Activated T-helper 9 cell treated with anti-CD3 and anti-CD28 coated beads, Interleukin-2, amount 50 U/mL, for 16 hours (primary cell): ENCODE measurements at places on chromosomes 2 and 18.

GRCh38 chr2:11398750-11399437, 54.5 kb upstream of the ROCK2 start:
- no peak for DNase-seq

GRCh38 chr2:231041061-231041689, 3.9 kb downstream of the C2orf72 start:
- no peak for DNase-seq

GRCh38 chr2:236167297-236168109, 683 bp downstream of the GBX2 start:
- DNase-seq = no peak

DNA sequence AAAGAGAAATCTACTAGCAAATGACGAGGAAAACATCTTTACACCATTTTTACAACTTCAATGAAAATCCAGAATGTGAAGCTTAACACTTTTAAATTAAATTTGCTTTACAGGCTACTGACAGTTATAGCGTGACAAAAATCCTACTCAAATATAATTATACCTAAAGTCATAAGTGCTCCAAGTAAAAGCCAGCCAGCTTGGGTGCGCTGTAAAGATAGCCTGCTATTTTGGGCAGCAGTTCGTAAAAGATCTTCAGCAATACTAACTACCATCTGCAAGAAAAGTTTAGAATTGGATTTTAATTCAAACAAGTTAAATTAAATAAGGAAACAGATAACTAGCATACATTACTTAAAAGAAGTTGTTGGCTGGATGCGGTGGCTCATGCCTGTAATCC, 22.4 kb downstream of the HEATR5B start:
- DNase-seq = no peak

- no peak for DNase-seq
Measured at GRCh38 chr2:131127981-131128380, 22.8 kb downstream of the PLEKHB2 start.

DNA sequence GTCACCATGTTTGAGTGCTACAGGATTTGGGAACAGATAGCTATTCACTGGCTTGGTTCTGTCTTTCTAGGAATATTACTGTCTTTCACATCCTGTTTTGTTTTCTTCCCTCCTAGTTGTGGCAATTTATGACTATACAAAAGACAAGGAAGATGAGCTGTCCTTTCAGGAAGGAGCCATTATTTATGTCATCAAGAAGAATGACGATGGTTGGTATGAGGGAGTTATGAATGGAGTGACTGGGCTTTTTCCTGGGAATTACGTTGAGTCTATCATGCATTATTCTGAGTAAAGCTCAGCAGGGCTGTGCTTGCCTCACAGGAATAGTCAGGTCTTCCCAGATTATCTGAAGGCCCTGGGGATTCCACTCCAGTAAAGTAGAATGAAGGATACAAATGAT, 98.9 kb downstream of the ABI2 start:
- DNase-seq = no peak

- DNase-seq = no peak
Measured at GRCh38 chr18:43278355-43278754, 1.1 kb upstream of the SYT4 start.

- DNase-seq = no peak
Measured at GRCh38 chr2:207465894-207466293, 63.9 kb upstream of the CREB1 start.

DNA sequence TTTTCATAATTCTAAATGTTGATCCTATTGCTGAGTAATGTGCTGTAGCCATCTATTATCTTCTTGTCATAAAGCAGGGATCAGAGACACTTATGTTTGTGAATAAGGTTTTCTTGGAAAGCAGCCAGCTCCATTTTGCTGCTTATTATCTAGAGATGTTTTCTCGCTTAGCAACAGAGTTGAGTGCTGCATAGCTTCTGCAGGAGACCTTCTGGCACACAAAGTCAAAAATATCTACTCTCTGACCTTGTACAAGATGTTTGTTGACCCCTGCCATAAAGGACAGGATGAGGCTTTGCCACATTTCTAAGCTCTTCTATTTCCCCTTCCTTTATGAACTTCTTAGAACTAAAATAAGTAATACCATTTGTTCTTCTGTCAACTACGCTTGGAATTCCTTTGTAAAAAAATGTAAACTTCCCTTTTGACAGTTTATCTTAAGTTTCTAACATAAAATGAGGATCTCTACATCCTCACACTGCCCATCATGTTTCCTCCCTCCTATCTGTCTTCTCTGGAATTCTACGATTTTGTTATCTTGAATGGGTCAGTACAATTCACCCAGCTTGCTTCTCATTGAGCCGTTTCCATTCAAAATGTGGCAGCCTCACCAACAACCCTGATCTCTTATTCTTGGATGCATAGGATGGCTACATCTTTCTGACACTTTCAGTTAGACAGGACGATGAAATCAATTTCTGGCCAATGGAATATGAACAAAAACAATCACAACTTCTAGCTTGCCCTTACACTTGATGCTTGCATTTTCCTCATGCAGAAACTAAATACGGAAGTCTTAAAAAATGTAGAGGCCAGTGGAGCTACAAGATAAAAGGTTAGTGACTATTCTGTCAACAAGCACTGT, 1377.0 kb downstream of the SUCLG1 start:
- DNase-seq = no peak

GRCh38 chr2:9300829-9301453, 94.3 kb downstream of the ASAP2 start:
- DNase-seq = no peak

DNA sequence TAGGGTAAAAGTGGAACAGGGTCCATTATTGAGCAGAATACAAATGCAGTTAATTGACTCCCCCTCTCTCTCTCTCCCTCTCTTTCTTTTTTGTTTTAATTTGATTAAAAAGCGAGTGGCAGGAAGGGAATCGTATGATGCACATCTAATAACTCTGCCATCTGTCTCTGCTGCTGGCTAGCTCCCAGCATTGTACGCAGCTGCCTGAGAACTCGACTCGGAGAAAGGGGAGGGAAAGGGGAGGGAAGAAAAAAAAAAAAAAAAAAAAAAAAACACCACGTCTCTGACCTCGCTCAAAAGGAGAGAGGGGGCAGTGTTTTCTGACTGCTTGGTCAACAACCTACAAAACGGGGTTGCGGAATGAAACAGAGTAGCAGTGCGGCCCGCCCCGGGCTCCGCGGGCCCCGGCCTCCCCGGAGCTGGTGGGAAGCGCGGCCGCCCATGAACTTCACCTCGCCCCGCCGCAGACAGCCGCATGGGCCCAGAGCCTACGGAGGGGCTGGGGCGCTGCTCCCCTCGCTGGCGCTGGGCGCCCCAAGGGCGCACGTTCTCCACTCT, 265.7 kb downstream of the TCF4 start:
- no peak for DNase-seq

DNA sequence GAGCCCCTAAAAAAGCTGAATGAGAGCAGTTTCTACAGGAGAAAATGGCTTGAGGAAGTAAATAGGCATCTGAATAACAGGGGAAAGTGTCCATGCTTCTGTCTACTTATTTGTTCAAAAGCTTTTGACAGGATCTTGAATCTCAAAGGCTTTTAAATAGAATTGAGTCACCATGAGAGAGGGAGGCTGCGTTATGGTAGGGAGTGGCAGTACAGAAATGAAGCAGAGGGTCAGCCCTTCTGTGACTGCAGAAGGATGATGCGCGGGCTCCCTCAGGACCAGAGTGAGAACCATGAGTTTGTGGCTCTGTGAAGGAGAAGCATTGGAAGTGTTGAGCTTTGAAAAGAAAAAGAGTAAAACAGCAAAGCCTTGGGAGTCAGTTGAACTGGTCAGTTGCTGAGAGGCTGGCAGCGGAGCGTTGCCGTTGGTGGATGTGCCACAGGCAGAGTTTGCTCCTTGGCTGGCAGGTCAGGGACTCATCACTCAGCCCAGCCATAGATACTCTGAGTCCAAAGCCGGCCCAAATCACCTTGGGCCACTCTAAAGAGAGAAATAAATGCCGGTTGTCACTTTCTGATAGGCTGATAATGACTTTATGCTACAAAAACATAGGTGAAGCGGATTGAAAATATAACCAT, 17.4 kb downstream of the COPS7B start:
- no peak for DNase-seq

GRCh38 chr18:79876497-79876896, 75.0 kb downstream of the SLC66A2 start:
- DNase-seq = no peak

DNA sequence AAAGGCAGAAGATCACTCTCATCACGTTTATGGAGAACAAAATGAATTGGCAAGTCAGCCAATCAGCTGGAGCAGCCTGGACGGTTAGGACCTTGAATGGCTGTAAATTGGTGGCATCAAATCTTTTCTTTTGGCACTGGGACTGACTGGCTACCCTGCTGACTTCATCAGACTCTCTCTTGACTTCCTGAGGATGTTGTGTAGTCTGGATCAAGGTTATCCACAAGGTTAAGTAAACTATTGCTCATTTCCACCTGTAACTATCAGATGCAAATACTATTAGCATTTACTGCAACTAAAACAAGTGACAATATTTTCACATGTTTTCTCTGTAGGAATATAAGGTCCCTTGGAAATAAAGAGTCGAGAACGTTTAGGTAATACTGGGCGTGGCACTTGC, 134.3 kb upstream of the RASGRP3 start:
- no peak for DNase-seq

- DNase-seq = no peak
Measured at GRCh38 chr2:147559070-147559725, 285.6 kb upstream of the ACVR2A start.

DNA sequence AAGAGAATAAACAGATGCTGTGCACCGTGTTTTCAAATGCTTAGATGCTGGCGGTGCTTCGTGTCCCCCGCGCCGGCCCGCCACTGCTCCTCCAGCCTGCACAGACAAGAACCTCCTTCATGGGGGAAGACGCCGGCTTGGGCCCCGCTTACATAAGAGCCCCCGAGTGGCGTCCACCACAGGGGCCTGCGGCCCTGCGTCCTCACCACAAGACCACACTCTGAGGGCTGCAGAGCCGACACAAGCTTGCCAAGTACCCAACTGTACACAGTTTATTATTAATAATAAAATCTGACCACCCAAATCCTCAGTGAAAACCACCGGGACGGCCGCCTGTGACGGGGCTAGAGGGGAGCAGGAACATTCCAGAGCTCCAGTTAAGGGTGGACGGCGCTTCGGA, 232.2 kb downstream of the HDAC4 start:
- DNase-seq = no peak

- no peak for DNase-seq
Measured at GRCh38 chr18:6521803-6522418, 107.2 kb upstream of the L3MBTL4 start.

DNA sequence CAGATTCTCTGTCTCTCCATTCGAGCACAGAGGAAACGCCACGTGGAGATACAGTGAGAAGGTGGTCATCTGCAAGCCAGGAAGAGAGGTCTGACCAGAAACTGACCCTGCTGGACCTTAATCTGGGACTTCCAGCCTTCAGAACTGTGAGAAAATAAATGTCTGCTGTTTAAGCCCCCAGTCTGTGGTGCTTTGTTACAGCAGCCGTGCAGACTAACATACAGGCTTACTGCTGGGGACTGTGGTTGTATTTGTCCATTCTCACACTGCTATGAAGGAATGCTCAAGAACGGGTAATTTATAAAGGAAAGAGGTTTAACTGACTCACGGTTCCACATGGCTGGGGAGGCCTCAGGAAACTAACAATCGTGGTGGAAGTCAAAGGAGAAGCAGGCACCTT, 432.7 kb downstream of the IRS1 start:
- no peak for DNase-seq

- no peak for DNase-seq
Measured at GRCh38 chr2:233385489-233386044, 31.3 kb downstream of the DGKD start.

DNA sequence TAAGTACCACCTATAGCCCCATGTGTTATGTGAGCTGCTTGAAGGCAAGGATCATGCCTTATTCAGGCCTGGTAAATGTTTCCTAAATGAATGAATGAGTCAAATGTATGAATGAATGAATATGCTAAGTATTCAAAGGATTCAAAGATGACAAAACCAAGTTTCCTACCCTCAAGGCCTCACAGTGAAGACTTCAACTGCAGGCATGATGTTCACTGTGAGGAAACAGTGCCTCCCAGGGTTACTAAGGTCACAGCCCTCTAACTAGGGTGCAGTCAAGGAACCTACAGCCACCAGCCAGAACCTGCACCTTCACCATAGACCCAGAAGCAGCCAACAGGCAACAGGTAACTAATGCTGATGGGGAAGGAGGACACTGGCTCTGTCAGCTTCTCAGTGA, 69.3 kb downstream of the SUMO1 start:
- no peak for DNase-seq

- peak; percentile 37 for DNase-seq
Measured at GRCh38 chr2:95345563-95346230, 48.5 kb downstream of the KCNIP3 start.

DNA sequence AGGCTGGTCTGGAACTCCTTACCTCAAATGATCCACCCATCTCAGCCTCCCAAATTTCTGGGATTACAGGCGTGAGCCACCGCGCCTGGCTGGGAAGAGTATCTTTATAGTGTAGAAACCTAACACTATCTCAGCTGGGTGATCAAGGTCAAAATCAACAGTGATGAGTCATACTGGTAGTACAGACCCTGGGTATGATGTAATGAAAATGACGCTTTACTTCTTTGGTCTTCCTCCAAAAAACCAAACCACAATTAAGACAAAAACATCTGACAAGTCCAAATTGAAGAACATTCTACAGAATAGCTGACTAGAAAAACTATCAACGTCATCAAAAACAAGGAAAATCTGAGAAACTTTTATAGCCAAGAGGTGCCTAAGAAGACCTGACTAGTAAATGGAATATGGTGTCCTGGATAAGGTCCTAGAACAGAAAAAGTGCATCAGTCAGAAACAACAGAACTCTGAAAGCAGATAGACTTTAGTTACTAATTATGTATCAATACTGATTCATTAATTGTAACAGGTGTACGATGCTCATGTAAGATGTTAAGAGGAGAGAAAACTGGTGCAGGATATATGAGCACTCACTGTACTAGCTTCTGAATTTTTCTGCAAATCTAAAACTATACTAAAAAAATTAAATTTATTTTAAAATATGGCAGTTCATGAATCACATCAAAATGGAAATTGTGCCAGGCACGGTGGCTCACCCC, 25.4 kb downstream of the PDCL3 start:
- no peak for DNase-seq

DNA sequence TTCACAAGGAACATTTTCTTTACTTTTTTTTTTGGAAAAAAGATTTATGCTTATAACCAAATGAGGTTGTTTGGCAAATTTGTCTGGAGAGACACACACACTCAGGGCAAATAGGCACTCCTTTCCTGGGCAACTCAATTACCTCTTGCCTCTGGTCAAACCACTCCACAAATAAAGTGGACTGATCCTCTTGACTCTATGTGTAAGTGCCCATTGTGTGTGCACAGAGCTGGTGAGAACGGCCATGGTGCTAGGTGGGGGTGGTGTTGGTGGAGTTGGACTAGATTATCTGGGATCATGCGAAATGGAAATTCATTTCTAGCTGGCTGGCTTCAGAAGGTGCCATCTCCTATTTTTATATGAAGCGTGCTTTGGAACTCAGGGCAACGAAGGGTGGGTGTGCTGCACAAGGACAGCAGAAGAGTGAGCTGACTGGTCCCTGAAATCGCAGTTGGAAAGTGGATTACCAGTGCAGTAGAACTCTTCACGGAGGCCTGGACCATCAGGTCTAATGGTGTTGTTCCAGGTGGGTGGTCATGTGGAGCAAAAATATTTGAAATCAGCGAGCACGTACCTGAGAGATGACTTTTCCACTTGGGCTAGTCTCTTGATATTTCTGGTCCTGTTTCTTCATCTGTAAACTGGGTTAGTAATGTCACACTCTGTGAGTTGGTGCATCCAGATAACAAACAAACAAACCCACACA, 149.9 kb downstream of the RPIA start:
- DNase-seq = no peak

- DNase-seq = no peak
Measured at GRCh38 chr2:109067631-109068125, 61.3 kb upstream of the SH3RF3 start.

- no peak for DNase-seq
Measured at GRCh38 chr2:159518321-159519005, 97.9 kb downstream of the BAZ2B start.
